ENCODE measurements at places on chromosomes 6 and 20.
A peak's percentile ranks its signal among the peaks of the same experiment; 100 is the strongest.

DNA sequence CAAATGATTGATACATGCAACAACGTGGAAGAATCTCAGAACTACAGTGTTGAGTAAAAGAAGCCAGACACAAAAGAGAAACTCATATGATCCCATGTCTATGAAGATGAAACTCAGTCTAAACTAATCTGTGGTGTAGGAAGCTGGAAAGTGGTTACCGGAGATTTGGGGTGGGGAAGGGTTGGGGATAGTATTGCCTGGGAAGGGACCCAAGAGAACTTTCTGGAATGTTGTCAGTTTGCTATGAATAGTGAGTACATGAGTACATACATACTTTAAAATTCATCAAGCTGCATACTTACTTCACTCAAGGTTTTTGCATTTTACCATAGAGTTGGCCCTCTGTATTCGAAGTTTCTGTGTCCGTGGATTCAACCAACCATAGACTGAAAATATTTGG is 106.0 kb downstream of the SAMD5 start:
- DNase-seq, result no peak

DNA sequence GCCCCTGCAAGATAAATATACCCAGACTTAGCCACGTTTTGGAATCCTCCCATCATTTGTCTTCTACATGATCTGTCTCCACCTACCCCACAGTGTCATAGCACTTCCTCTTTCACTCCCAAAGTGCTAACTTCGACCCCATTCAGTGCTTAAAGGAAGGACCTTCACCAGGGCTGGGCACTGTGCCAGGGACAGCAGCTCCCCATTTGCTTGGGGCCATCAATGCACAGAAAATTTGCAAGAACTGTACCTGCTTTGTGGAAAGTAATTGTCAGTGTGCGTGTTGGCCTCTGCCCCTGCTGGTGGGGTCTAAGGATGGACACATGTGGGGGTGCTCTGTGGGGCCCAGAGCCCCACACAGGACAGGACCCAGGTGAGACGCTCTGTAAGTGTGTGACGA is 5.2 kb upstream of the BPIFA2 start:
- DNase-seq, result no peak

- no peak for DNase-seq
These were observed 153.9 kb downstream of the SOX4 start for GRCh38 chr6:21747441-21747840.

GRCh38 chr6:34414999-34415858 is 10.6 kb downstream of the RPS10 start:
- DNase-seq, result peak; percentile 7

DNA sequence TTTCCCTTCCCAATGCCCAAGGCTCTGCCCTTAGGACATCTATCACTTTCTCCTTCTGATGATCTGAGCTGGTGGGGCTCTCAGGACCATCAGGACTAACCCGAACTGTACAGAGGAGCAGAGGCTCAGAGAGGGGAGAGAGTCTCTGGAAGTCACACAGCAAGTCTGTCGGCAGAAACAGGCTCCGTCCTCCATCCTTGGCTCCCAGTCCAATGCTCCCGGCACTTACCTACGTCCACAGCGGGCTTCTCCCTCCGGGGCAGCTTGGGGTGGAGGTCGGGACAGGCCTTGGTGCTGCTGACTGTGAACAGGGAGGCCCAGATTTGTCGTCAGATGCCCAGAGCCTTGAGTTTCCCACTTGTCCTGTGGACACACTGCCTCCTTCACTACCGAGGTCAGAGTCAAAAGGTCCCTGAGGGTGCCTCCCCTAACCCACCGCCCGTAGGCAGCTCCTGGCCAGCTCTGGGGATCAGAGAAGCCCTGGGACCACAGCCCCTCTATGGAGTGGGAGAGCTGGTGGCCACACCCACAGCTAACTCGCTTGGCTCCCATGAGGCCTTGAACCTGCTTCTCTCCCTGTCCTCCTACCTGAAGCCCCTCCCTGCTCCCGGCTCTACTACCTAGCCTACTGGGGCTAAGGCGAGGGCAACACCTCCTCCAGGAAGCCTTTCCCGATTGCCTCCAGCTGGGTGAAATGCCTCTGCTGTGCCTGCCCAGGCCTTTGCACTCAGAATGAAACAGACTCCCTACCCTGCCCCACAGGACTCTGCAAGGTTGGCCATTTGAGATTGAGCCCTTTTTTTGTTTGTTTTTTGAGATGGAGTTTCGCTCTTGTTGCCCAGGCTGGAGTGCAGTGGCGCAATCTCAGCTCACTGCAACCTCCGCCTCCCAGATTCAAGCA is 22.6 kb downstream of the VSTM2L start:
- DNase-seq, result no peak

- peak; percentile 10 for DNase-seq
These were observed 103.6 kb downstream of the PAX1 start for GRCh38 chr20:21808863-21809664.

GRCh38 chr6:61538801-61539200 is 747.2 kb downstream of the KHDRBS2 start:
- no peak for DNase-seq

DNA sequence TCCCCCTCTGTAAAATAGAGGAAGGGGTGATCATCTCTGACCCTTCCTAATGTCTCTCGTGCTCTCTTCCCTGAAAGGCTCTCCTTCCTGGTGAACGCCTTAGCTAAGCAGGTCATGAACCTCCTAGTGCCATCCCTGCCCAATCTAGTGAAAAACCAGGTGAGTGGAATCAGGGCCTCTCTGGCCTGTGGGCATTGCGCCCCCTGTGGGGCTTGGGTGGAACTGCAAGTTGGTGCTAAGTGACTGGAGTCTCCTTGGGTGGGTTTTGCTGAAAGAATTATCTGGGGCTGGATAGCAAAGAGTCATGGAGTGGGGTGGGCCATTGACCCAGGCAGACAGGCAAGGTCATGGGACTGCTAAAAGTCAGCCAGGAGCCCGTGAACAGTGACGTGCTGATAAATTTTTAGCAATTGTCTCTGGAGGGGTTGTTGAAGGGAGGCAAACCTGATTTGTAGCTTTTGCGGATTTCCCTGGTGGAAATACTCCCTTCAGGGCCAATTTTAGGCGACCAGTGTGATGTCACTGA is 8.9 kb downstream of the BPIFB1 start:
- peak; percentile 43 for DNase-seq

GRCh38 chr6:36853325-36853724 is 14.1 kb upstream of the CPNE5 start:
- DNase-seq, result no peak

DNA sequence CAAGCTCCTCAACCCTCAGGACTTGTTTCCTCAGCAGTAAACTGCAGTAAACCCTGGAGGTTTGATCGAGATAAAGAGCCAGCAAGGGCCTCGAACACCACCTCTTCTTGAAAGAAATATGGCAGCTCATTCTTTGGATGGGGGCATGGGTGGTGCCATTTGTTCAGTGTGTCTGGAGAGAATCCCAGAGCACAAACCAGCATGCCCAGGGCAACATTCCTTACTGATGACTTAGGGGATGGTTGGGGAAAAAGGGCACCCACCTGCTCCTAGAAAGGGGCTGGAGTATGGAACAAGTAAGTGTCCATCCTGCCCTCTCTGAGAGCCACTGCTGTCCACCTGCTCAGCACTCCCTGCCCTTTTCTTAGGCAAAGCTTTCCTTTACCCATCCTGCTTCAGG is 31.3 kb upstream of the ZFAND3 start:
- no peak for DNase-seq

GRCh38 chr20:7285918-7286556 is 518.6 kb downstream of the BMP2 start:
- DNase-seq, result peak; percentile 67

DNA sequence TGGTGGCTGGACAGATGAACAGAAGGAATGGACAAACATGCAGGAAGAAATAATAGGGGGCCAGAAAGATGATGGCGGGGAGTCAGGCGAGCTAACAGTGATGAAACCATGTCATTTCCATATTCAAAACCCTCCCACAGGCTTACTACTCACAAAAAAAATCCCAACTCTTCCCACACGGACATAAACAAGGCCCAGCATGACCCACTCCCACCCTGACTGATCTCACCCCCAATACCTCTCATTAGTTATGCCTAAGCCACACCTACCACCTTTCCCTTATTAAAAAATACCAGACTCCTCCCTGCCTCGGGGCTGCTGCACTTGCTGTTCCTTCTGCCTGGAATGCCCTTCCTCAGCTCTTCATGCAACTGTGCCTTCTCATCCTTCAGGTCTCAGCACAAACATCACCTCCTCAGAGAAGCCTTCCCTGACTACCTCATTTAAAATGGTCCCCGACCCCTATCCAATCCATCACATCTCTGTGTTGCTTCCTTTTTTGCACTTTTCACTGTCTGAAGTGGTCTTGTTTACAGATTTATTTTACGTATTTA is 145.8 kb downstream of the PREX1 start:
- no peak for DNase-seq

GRCh38 chr6:14396826-14397517 is 279.4 kb downstream of the CD83 start:
- DNase-seq, result no peak

DNA sequence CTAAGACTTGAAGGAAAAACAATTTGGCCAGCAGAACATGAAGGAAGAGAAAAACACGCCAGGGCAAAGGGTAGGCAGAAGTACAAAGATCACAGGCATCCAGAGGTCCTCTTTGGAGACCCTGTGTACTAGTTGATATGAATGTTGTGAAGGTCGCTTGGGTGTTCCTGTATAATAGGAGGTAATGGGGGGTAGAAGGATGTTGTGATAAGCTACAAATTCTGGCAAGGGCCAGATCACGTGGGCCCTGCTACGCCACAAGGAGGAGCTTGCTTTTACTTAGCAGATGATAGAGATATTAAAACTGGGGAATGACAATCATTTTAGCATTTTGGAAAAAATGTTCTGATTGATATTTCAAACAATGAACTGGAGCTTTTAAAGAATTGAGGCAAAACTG is 878 bp upstream of the HLA-DMA start:
- no peak for DNase-seq

GRCh38 chr6:114304304-114304887 is 38.4 kb downstream of the HS3ST5 start:
- DNase-seq, result no peak

DNA sequence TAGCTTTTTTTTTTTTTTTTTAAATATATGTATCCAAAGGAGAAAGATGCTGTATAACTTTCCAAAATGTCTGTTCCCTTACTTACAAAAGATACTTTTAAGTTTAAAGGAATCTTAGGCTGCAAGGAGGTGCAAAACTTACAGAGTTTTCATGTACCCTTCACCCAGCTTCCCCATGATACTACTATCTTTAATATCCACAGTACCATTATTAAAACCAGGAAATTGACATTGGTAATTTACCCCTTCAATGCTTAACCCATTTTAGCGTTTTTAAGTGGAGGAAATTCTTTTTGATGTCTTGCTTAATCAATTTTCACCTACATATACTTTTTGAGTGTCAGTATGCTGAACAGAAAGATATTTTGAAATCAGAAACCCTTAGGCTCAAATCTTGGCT is 310.9 kb downstream of the PRL start:
- DNase-seq, result no peak

DNA sequence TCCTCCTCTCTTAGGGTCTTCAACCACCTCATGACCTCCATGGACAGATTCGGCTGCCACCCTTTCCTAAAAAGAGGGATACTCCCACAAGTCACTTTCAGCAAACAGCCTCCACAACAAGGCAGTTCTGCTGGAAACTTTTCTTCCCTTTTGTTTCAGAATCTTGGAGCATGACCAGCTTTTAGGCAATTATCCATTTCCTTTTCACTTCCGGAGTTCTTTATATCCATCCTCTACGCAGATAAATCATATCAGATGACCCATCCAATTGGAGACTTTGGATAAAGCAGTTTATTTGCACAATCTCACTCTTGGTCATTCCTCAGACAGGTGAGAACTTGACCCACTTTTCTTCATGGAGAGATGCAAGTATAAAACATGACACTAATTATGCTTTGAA is 398.5 kb downstream of the LMBRD1 start:
- DNase-seq, result no peak

DNA sequence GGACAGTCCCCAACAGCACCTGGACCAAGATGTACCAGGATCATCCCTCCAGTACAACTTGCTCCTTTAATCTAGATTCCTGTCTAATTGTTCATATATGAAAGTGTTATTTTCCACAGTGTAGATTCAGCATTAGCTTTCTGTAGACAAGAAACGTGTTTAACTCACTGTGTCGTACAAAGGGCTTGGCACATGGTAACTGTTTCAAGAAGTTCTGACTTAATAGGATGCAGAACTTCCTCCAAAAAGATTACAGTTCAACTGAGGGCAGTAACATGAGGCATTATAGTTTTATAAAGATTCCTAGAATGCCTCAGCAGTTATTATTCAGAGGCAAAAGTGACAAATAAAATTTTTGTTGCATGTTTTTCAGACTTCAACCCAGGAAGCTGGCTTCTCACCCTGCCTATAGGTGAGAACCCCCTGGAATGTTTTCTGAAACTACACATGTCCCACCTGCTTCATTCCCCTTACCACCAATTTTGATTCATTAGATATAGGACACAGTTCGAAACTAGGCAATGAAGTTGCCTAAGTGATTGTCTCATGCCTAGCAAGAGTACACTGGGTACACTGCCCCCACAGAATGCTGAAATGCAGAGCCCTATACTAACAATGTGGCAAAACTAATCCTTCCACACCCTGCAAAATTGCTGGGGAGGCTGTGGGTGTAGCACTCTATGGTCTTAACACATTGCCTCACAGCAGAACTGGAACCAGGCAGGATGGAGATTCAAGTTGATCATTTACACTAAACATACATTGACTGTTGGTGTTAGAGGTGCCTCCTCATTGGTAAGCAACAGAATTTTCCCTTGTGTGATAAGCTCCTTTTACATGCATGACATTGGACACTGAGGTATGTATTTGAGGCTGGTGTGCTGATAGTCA is 22.6 kb upstream of the SH3BGRL2 start:
- DNase-seq, result no peak

All from NCI-H1092 treated with DMSO at 0.1 percent for 48 hours (cell line).